Glomerular endothelial cell (primary cell): ENCODE measurements at places on chromosomes 2 and 18. TPM values are rescaled to one million over a fixed set of nuclear protein-coding genes. Genes with fewer than 3 reads are reported as not detected.

The IFIH1 gene
- total RNA-seq = 15.8 and 42.4 TPM in 2 replicates

The LYPD6B gene
- total RNA-seq = 0.53 and 1.3 TPM in 2 replicates

The TWIST2 gene
- 4.8 and 7.2 TPM in 2 replicates for total RNA-seq

The RTP5 gene
- total RNA-seq = not detected in 2 replicates

The ZNF892 gene
- 3.9 and 6.4 TPM in 2 replicates for total RNA-seq

The FKBP1B gene
- 14.9 and 18.1 TPM in 2 replicates for total RNA-seq

The ANKRD30BL gene
- not detected in 2 replicates for total RNA-seq

The CPS1 gene
- 0.34 and 0.53 TPM in 2 replicates for total RNA-seq

The ZBTB7C gene
- total RNA-seq = 0.06 and 0.34 TPM in 2 replicates

The LIPG gene
- total RNA-seq = 123 and 185 TPM in 2 replicates

The MDH1B gene
- 0.12 and 0.29 TPM in 2 replicates for total RNA-seq

The IL1R2 gene
- not detected in 2 replicates for total RNA-seq

The NETO1 gene
- total RNA-seq = 1.3 and 2.0 TPM in 2 replicates

The PFN4 gene
- total RNA-seq = 2.7 TPM in 1 of 2 replicates, not detected in the other

The UGT1A5 gene
- total RNA-seq = not detected in 2 replicates

The PLCL1 gene
- 5.0 and 5.3 TPM in 2 replicates for total RNA-seq

The ALPG gene
- not detected in 2 replicates for total RNA-seq

The TUBB8B gene
- total RNA-seq = not detected in 2 replicates

The RGPD4 gene
- not detected in 2 replicates for total RNA-seq
